ENCODE measurements at places on chromosomes 12 and 14.
A peak's percentile ranks its signal among the peaks of the same experiment; 100 is the strongest.

DNA sequence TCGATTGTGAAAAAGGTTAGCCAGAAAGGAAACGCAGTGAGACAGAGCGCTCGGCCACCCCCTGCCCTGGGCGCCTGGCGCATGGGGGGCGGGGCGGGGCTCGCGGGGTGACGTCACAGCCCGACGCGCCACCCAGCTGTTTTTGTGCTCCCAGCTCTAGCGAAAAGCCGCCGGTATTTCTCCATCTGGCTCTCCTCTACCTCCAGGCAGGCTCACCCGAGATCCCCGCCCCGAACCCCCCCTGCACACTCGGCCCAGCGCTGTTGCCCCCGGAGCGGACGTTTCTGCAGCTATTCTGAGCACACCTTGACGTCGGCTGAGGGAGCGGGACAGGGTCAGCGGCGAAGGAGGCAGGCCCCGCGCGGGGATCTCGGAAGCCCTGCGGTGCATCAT is at the start of gene GABARAPL1:
Gene GABARAPL1 (plus strand): TSS at position 139 of the 393 bp plus-strand sequence. CDS start 253 bp downstream, at position 392.
- DNase-seq: no peak

- DNase-seq: peak; percentile 53
Observed at GRCh38 chr12:94704452-94705306, 54.3 kb upstream of the TMCC3 start.

GRCh38 chr12:104565606-104566243 is 109.0 kb downstream of the CHST11 start:
- no peak for DNase-seq

DNA sequence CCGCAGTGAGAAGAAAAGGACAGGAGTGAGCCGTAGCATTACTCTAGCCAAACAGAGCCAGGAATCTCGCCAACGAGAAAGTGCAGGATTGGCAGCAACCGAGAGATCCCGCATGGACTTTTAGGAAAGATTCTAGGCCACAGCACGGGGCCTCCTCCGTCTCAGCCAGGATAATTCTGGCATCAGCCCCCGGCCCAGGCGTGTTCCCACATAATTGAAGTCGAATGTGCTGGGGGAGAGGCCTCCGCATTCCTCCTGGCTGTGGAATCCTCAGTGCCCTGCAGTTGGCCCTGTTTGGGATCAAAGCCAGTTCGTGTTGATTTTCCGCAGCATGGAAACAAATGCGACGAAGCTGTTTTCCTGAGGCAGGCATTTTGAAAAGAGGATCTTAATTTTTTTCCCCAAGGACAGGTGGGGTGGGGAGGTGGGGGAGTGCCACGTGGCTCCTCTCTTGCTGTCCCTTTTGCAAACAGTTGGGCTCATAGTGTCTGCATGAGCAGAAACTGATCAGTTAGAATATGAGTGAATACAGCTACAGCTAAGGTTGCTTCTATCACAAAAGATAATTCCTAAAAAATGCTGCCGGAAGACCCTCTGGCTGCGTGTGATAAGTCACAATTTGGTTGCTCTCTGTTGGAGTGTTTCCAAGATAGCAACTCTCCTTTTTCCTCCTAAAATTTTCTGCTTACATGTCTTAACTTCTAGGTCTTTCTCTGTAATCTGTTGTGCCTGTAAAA is 37.3 kb upstream of the ATXN2 start:
- no peak for DNase-seq

DNA sequence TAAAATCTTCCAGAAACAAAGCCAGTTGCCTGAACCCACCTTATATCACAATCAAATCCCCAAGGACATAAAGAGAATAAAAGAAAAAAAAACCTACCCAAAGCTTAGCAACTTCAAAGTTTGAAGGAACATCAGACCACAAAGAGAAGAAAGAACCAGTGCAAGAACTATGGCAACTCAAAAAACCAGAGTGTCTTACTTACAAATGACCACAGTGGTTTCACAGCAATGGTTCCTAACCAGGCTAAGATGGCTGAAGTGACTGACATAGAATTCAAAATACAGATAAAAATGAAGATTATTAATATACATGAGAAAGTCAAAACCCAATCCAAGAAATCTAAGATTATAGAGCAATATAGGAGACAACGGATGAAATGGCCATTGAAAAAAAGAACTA is 56.7 kb downstream of the APOBEC1 start:
- no peak for DNase-seq

DNA sequence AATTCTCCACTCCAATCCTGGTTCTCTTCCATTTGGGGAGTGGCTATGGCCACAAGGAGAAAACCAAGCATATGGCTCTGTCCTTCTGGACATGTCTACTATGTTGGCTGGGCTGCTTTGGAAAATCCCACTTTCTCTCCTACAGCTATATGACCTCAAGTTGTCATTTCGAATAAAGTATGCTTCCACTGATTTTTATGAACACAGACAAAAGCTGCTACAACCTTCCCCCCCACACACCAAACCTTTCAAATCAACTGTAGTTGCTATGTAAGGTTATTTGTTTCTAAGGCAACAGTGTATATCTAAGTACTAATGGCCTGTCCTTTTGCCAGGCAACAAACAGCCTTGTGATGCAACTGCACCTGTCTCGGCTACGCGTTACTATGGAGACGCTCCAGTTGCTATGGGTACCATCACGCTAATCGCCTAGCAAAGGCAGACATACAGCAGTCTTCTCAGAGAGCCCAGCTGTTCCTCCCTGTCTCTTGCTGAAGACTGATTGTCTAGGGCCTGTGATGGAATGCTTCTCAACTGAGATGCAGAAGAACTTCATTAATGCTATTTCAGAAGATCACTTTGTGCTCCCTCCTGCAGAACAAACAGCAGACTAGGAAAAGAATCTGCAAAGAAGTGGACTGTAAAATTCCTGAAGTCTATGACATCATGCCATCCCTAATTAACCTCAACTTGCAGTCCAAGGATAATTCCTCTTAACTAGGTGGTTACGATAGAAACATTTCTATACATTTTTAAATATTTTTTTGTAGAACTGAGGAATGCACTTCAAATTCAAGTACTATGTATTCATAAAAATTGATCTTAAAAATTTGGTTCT is 67.6 kb downstream of the FOXN3 start:
- peak; percentile 1 for DNase-seq

- no peak for DNase-seq
Observed at GRCh38 chr12:7346551-7347225, 42.8 kb downstream of the ACSM4 start.

DNA sequence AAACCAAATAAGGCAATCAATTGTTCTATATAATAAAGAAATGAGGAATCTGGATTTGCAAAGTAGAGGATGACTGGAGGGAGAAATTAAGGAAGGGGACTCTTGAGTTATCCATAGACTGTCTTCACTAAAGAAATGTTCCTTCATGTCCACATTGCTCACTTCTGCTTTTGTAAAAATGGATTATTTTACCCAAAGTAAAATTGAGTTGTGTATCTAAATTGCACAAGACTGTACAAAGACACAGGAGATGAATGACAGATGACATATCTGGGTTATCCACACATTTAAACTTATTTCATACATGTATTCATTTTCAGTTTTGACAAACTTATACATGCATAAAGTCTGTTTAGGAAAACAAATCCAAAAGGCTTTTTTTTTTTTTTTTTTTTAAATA is 11.3 kb downstream of the ATP2B1 start:
- DNase-seq: no peak

GRCh38 chr12:76201316-76201715 is 116.8 kb upstream of the NAP1L1 start:
- DNase-seq: no peak

- DNase-seq: peak; percentile 53
Observed at GRCh38 chr14:75123991-75124390, 2.9 kb downstream of the NEK9 start.

DNA sequence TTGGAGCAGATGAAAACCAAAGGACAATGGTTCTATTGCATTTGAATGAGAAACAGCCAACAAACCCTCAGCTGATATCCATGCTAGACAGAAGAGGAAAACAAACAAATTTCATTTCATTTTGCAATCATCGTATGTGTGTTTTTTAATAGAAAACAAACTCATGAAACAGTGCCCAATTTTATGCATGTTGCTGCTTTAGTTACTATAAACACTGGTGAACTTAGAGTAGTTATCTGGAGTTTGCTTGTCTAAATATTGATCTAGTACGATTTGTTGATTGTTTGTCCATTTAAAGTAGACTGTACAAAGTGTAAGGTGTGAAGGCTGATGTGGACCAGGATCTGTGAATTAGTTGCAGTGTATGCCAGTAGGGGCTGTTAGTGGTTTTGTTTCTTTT is 166.6 kb downstream of the KITLG start:
- no peak for DNase-seq

DNA sequence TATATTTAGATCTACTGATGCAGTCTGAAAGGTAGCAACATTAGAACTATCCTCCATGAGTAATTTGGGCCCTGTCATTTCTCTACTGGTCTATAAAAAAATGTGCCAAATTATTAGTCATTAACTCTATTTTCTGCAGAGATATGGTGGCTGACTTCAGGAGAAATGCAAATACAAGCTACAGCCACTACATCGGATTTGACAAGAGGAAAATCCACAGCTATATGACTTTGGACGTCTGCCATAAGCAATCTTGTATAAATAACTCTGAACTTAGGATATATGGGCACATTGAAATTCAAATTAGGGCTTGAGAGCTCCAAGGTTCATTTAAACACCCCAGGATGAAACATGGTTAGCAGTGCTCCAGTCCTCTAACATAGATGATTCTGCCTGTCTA is 983.0 kb upstream of the LRFN5 start:
- DNase-seq: no peak

DNA sequence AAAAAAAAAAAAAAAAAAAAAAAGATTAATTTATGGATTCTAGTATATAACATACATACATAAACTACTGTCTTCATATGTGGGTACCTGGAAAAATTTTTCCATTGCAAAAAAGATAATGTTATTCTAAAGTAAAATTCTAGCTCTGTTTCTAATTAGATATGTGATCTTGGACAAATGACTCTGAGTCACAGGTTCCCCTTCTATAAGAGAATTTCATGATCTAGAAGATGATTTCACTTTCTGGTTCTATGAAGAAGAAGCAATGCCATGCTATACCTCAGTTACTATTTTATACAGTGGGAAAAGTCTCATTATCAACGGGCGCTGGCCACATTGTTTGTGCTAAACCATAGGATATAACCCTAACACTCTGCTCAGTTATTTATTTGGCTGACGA is 351.3 kb downstream of the ZFP36L1 start:
- DNase-seq: no peak

- DNase-seq: no peak
Observed at GRCh38 chr14:69682621-69683263, 71.3 kb downstream of the SUSD6 start.

DNA sequence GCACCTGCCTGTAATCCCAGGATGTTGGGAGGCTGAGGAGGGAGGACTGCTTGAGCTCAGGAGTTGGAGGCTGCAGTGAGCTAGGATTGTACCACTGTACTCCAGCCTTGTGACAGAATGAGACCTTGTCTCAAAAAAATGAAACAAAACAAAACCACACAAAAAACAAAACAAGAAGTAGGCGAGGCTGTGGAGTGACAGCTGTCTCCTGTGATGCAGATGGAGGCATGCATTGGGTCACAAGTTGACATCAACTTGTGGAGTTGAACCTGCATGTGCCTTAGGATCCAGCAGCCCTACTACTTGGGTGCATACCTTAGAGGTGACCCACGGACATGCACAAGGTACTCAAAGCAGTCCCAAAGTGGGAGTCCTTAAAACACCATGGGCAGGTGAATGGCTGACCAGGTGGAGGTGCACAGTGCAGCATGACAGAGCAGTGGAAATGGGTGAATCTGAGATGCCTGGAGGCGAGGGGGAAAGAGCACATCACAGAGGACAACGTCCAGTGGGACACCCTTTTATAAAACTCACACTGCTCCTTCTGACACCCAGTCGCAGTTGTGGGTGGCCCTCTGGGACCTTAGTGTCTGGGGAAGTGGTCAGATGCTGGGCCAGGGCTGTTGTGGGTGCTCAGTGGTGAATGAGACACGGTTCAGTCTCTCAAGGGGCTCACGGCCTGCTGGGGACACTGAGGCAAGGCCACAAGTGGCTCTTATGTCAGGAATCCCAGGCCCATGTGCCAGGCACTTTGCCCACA is 12.7 kb downstream of the PLBD2 start:
- no peak for DNase-seq

- DNase-seq: no peak
Observed at GRCh38 chr12:70691018-70691672, 53.9 kb upstream of the PTPRB start.

DNA sequence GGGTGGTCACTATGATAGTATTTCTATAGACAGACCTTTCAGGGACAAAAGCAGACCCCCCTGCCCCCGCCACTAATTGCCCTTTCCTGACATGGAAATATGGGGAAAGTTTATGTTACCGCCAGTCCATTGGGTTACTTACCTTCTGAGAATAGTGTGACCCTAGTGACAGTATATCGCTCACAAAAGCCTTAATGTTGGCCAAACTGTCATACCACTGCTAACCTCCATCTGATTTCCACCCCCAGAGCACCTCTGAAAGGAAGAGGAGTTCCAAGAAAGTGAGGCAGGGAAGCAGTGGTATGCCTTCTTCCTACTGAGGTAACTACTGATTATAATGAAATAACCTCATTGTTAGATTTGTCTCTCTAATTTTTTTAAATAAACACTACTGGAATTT is 67.5 kb upstream of the CCDC91 start:
- no peak for DNase-seq

GRCh38 chr14:103057372-103058163 is at the start of gene CDC42BPB:
CDC42BPB (minus strand) TSS chr14:103057549; CDS start chr14:103057173, 376 bp downstream.
- peak; percentile 82 for DNase-seq

DNA sequence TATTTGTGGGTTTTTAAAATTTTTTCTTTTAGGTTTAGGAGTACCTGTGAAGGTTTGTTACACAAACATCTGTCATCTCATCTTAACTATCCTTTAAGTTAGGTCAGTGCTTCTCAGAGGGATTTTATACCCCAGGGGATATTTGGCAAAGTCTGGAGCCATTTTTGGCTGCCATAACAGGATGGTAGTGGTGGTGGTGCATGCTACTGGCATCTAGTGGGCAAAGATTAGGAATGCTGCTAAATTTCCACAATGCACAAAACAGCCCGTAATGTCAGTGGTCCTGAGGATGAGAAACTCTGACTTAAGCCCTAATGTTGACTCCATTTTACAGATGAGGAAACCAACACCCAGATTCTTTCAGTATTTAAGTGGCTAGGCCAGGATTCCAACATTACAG is 85.2 kb upstream of the MYF6 start:
- no peak for DNase-seq

GRCh38 chr12:117538032-117538690 is 176.7 kb upstream of the NOS1 start:
- peak; percentile 80 for DNase-seq

- DNase-seq: no peak
Observed at GRCh38 chr12:121259074-121259473, 37.4 kb downstream of the CAMKK2 start.

DNA sequence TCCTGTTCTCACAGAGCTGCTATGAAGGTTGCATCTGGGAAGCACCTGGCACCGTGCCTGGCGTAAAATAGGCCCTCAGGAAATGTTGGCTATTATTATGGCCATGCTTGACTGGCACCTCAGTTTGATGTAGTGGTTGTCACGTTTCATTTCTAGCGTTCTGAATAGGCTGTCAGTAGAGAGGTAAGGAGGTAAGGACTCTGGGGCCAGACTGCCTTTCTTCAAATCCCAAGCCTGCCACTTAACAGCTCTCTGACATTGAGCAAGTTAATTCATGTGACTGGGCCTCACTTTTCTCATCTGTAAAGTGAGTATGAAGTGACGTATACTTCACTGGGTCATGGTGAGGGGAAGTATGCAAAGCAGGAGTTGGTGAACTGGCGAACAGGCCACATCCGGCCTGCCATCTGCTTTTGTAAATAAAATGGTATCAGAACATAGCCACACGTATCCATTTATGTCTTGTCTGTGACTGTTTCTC is 196.2 kb downstream of the CACNA1C start:
- DNase-seq: peak; percentile 72

Measured in Caki2 (cell line).